ENCODE measurements at places on chromosomes 11 and 22.

GRCh38 chr22:38452373-38453065 lies 2.5 kb downstream of the KCNJ4 start:
- DNase-seq = no peak

DNA sequence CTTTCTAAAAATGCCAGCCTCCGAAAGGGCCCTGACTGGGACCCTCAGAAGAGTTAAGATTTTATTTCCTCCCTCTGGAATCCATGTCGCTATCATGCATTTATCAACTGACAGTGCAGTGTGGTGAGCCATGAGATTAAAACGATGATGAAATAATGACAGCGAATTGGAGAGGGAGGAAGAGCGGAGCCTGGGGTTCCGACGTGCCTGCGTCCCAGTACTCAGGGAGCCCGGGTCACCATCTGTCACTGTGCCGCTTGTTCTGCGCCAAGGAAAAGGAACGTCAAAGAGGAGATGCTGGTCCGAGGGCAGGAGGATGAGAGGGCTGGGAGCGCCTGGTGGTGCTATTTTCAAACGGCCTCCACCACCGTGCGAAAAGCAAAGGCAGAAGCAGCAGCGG lies 46.2 kb downstream of the MACROD1 start:
- DNase-seq = no peak

DNA sequence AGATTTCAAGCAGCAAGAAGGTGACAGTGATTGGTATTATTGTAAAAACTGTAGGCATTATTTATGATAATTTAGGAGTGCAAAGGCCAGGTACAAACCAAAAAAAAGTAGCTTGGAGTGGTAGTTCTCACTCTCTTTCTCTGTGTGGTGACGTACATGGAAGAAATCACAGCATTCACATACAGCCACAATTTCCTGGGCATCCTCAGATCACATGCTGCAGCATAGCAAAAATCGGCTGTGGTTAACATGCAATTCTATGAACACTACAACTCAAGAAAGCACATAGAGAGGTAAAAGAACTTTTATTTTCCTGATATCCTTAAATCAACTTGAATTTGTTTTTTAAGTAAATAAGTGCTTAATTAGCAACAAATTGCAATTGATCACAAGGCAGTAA lies 875.8 kb downstream of the DLG2 start:
- no peak for DNase-seq

- DNase-seq = no peak
Measured at GRCh38 chr11:57434640-57435546, 8.0 kb upstream of the SLC43A3 start.

DNA sequence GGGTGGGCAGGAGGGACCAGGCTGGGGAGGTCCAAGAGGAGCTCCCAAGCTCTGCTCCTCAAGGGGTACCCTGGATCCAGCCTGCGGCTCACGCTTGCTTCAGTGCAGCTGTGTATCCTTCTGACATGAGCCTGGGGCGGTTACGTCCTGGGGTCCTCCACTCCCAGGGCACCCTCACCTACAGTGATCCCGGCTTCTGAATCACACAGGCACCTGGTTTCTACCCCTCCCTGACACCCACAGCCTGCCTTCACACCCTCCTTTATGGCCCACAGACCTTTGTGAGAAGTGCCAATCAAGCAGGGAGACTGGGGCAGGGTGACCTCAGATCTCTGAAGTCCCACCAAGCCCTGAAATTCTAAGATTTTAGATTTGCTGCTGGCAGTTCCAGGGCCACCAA lies 1.5 kb downstream of the MPST start:
- DNase-seq = no peak

DNA sequence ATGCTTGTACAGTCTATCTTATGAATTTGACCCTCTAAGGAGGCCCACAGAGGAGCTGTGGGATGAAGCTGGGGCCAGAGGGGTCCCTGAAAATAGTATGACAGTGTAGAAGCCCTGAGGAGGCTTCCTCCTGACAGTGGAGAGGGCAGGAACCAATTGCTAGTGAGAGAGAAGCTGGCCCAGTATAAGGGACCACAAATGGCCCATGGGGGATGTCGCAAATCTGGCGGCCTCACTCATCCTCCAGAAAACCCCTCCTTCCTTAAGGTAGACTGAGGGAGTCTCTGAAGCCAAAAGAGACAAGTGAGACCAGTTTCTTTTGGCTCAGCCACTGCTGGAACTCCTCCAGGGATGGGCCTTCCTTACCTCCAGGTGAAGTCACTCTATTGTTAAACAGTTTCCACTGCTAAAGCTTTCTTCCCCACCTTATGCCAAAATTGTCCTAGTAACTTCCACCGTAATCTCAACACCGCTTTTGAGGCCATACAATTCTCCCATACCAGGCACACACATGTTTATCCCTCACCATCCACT lies 17.8 kb upstream of the CASTOR1 start:
- no peak for DNase-seq

DNA sequence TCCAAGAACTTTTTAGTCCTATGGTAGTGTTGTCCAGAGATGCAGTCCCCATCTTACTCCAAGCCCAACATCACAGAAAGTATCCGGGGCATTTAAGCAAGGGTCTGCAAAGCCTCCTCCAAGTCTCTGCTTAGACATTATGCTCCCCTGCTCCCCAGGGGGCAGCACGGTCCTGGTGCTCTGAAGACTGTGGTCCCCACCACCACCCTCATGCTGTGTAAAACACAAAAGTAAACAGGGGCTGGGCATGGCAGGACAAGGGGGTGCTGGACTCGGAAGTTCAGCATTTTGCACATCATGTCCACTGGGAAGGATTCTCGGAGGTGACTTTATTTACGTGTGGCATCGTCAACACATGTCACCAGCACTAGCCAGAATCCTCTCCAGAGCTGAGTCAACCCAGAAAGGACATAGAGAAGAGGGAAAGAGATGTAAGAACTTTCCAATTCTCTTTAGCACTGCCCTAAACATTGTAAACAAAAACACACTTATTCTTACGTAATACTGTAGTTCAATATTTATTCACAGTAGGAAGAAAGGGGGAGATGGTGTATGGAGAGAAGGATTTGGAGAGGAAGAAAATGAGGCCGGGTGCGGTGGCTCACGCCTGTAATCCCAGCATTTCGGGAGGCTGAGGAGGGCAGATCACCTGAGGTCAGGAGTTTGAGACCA lies 37.7 kb downstream of the TCIRG1 start:
- DNase-seq = no peak

DNA sequence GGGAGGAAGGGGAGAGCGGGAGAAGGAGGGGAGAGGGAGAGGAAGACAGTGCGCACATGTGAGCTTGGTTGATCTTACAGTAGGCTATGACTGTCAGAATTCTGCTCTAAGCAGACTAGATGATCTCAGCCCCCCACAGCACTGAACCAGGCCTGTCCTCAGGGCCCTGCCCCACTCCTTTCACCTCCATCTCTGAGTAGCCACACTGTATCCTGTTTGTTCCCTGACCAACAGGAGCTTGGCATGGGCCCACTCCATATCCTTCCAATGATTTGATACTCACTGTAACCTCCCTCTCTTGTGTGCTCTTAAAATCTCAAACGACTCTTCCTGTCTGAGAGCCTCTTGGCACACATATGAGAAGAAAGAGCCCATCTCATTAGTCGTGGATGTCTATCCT lies 86.1 kb upstream of the PARVA start:
- DNase-seq = no peak

GRCh38 chr11:123116486-123116885 lies 54.5 kb upstream of the HSPA8 start:
- DNase-seq = no peak

DNA sequence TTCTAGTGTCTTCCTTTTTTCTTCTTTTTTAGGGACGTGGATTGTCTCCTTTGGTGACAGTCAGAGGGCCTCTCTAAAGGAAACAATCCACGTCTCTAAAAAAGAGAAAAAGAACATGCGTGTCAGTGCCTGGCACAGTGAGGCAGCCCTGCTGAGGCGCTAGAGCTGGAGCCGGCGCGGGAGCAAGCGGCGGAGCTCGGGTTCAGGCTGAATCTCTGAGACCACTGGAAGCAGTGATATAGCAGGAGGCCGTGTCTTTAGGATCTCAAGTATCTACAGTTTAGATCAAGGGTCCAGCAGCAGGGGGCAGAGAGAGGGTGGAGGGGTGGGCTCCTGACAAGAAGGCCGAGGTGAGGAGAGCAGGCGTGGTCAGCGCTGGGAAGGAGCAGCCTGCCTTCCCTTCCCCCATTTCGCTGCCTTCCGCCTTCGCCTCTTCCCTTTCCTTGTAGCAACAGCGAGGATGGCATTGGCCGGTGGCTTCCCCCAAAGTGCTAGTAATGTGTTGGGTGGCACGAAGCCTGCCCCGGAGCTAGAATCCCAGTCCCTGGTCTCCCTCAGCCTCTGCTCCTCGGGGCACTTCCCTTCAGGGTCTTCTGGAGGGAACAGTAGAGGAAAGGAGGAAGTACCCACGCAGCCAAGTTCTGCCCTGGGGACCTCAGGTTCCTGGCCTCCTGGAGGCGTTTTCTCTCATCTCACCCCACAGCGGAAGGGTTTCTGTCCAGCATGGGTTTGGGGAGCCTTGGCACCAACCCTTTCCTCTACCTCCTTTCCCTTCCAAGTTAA lies 28.2 kb upstream of the RAB1B start:
- DNase-seq = no peak
